ENCODE measurements at places on chromosomes 11 and 22. TPM values are rescaled to one million over a fixed set of nuclear protein-coding genes. Genes with fewer than 3 reads are reported as not detected.

The CNTN5 gene
- not detected for total RNA-seq

The OR2AG1 gene
- total RNA-seq, result not detected

The FLRT1 gene
- 0.15 TPM for total RNA-seq

The TRPM5 gene
- total RNA-seq, result 0.07 TPM

The P2RX6 gene
- total RNA-seq, result 0.20 TPM

The ISX gene
- total RNA-seq, result not detected

The USP2 gene
- 5.0 TPM for total RNA-seq

The CST6 gene
- total RNA-seq, result 68.1 TPM
